Upper lobe of right lung (tissue), 1 donor: ENCODE measurements at places on chromosomes 11 and 22. TPM values are rescaled to one million over a fixed set of nuclear protein-coding genes. Genes with fewer than 3 reads are reported as not detected.

Gene LRRC32
- 111 TPM for total RNA-seq

Gene CDC42BPG
- total RNA-seq: 20.9 TPM

Gene MMP8
- total RNA-seq: not detected

Gene KDM4D
- 0.52 TPM for total RNA-seq

Gene SCGB1A1
- 5.4 TPM for total RNA-seq

Gene PTDSS2
- total RNA-seq: 31.1 TPM

GRCh38 chr11:106014035-106014434 lies 8.0 kb downstream of the MSANTD4 start:
- H3K4me1 ChIP-seq: no peaks in the 10 kb centered on the region
- H3K36me3 ChIP-seq: peaks cover 20% of the 10 kb centered on the region
- no peak for DNase-seq
- no peaks in the 10 kb centered on the region for H3K27me3 ChIP-seq
- H3K4me3 ChIP-seq: no peak overlapping the region
- no peak overlapping the region for H3K27ac ChIP-seq

DNA sequence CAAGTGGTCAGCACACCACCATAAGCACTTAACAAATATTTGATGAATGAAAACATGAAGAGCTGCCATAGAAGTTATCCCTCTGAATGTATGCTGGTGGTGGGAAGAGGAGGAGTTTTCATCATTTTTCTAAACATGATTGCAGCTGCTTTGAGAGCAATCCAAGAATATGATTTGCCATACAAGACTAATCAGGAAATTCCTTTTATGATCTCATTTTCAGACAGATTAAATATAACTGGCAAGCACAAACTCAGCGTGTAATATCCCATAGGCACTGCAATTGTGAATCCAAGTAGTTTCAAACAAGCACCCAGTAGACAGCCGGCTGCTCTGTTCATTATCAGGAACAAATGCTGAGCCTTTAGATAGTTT lies 505.7 kb upstream of the LUZP2 start:
- H3K27ac ChIP-seq: no peak overlapping the region
- no peaks in the 10 kb centered on the region for H3K36me3 ChIP-seq
- no peak overlapping the region for H3K4me3 ChIP-seq

GRCh38 chr11:75714211-75714610 lies 3.4 kb upstream of the MOGAT2 start:
- H3K4me1 ChIP-seq: no peaks in the 10 kb centered on the region
- H3K4me3 ChIP-seq: no peak overlapping the region
- no peaks in the 10 kb centered on the region for H3K36me3 ChIP-seq

DNA sequence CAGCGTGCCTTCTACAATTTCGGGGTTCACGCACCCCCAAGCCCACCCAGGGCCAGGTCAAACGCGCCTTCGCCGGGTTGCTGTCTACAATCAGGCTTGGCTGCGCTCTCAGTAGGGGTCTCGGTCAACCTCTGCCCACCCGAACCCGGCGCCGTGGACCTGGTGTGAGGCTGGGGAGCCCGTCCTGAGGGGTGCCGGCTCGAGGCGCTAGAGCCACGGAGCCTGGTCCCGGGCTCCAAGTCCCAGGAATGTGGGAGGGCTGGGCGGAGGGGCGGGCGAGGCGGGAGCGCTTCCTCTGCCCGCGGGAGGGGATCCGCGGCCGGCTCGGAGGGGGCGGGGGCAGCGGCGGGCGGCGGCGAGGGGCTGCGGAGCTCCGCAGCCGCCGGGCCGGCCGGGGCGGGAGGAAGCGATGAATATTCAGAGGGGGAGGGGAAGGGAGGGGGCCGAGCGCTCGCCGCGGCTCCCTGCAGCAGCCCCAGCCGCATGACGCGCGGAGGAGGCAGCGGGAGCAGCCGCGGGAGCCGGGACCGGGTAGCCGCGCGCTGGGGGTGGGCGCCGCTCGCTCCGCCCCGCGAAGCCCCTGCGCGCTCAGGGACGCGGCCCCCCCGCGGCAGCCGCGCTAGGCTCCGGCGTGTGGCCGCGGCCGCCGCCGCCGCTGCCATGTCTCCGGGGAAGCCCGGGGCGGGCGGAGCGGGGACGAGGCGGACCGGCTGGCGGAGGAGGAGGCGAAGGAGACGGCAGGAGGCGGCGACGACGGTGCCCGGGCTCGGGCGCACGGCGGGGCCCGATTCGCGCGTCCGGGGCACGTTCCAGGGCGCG lies at the start of gene PTPRJ:
Gene PTPRJ, plus strand, starts transcription at position 472 of the 819 bp plus-strand sequence. CDS start 354 bp downstream, outside the sequence.
- H3K4me1 ChIP-seq: peaks cover 15% of the 10 kb centered on the region
- H3K36me3 ChIP-seq: no peaks in the 10 kb centered on the region
- peak within 1 kb of the TSS; percentile 88 for H3K4me3 ChIP-seq
- peak within 1 kb of the TSS; percentile 80 for H3K27ac ChIP-seq
- H3K27me3 ChIP-seq: no peaks in the 10 kb centered on the region

DNA sequence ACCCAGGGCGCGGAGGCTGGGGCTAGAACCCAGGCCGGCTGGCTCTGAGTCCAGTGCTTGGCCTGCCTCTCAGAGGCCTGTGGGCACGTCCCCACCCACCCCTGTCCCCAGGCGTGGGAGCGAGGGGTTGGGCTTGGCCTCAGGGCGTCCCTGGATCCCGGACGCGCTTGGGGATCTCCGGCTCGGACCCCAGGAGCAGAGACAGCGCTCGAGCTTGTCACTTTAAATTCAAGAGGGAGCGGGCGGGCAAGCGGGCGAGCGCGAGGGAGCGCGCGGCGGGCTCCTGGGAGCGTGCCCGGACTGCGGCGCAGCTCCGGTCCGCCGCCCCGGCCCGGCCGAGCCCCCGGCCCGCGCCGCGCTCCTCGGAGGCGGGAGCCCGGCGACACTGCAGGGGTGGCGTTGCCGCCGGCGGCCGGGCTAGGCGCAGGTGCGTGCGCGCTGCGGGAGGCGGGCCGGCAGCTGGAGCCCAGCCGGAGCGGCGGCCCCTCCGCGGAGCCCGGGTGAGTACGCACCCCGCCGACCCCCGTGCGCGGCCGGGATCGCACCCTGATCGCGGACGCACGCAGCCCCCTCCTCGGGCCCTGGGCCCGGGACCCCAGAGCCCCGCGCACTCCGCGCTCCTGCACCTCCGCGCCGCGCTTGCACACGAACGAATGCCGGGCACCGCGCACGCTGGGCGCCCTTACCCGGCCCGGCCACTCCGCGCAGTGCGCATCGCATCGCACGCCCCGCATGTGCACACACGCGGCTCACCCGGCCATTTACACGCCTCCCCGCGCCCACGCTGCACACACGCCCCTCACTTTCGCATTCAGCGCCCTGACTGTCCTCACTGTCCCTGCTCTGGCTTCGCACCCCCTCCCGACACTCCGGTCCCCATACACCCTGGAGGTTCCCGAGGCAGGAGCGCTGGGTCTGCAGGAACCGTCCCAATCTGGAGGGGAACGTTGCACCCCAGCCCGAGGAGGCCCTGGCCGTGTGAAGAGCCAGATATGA lies at the start of gene SYT12:
Gene SYT12, plus strand, starts transcription at position 174 of the 996 bp plus-strand sequence. CDS start 7,011 bp downstream, outside the sequence.
- peaks cover 22% of the 10 kb centered on the region for H3K27me3 ChIP-seq
- peaks cover 11% of the 10 kb centered on the region for H3K4me1 ChIP-seq
- no peak within 1 kb of the TSS for H3K27ac ChIP-seq
- no peak for DNase-seq
- no peaks in the 10 kb centered on the region for H3K36me3 ChIP-seq
- peak within 1 kb of the TSS; percentile 25 for H3K4me3 ChIP-seq

DNA sequence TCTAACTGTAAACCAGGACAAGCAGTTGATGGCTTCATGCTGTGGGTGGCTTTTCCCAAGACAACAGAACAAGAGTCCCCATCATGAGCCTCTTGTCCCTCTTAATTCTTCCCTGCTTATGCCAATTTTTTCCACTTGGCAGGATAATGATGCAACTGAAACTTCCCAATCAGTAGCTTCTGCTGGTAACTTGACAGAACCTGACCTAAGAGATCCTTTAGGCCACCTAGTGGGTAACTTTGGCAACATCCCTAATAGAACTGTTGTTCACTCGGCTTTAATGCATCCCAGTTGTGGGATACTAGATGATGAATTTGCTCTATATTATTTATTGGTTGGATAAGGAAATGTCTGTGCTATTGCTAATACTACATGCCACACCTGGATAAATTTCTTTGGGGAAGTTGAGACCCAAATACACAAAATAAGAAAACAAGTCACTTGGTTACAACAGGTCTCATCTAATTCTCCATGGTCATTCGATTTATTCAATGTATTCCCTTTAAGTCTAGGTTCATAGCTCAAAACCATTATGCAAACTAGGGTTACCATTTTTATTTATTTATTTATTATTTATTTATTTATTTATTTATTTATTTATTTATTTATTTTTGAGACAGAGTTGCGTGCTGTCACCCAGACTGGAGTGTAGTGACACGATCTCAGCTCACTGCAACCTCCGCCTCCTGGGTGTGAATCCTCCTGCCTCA lies 41.4 kb upstream of the NFAM1 start:
- no peak overlapping the region for H3K27ac ChIP-seq
- no peaks in the 10 kb centered on the region for H3K4me1 ChIP-seq
- H3K4me3 ChIP-seq: no peak overlapping the region
- H3K36me3 ChIP-seq: no peaks in the 10 kb centered on the region
- no peaks in the 10 kb centered on the region for H3K27me3 ChIP-seq

DNA sequence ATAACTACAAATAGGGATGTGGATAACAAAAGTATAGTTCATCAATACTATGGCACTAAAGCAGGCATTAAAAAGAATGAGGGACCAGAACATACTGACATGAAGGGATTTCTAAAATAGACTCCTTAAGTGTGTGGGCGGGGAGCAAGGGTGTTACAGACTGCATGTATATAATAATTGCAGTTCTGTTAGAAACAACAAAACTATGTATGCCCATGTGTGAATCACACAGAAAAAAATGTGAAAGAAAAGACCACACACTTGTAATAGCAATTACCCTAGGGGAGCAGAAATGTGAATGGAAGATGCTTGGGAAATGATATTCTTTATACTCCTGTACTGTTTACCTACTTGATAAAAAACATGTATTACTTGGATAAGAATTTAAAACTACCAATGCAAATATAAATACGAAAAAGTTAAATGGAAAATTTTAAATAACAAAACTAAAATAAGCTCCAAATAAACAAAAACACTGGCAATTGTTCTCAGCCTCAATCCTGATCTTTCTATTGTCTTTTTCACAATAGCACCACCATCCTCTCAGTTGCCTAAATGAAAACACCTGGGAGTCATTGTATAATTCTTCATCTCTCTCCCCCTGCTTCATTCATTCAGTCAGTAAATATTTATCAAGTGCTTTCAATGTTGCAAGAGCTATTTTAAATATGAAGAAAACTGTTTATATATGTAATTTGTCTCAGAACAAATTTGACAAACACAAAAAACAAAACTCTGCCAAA lies 129.8 kb downstream of the FCHSD2 start:
- no peaks in the 10 kb centered on the region for H3K27me3 ChIP-seq
- no peaks in the 10 kb centered on the region for H3K36me3 ChIP-seq
- DNase-seq: no peak
- peaks cover 6% of the 10 kb centered on the region for H3K4me1 ChIP-seq
- no peak overlapping the region for H3K27ac ChIP-seq
- H3K4me3 ChIP-seq: no peak overlapping the region

DNA sequence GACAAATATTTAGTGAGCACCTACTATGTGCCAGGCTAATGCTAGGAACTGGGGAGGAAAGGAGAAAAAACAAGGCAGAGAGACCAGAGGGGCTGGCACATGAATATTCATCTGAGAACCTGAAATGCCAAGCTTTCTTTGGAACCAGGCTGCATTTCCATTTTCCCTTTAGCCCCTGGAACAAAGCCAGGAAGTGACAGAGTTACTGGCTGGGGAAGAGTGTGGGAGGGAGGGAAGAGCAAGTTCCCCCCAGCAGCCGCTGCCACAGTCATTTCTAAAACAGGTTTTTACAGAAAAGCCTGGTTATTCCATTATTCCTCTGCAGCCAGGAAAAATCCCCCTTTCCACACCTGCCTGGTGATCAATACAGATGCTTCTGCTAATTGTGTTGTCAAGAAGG lies 97.0 kb downstream of the SPON1 start:
- H3K27ac ChIP-seq: no peak overlapping the region
- no peaks in the 10 kb centered on the region for H3K36me3 ChIP-seq
- H3K27me3 ChIP-seq: no peaks in the 10 kb centered on the region
- no peak for DNase-seq
- no peak overlapping the region for H3K4me3 ChIP-seq

DNA sequence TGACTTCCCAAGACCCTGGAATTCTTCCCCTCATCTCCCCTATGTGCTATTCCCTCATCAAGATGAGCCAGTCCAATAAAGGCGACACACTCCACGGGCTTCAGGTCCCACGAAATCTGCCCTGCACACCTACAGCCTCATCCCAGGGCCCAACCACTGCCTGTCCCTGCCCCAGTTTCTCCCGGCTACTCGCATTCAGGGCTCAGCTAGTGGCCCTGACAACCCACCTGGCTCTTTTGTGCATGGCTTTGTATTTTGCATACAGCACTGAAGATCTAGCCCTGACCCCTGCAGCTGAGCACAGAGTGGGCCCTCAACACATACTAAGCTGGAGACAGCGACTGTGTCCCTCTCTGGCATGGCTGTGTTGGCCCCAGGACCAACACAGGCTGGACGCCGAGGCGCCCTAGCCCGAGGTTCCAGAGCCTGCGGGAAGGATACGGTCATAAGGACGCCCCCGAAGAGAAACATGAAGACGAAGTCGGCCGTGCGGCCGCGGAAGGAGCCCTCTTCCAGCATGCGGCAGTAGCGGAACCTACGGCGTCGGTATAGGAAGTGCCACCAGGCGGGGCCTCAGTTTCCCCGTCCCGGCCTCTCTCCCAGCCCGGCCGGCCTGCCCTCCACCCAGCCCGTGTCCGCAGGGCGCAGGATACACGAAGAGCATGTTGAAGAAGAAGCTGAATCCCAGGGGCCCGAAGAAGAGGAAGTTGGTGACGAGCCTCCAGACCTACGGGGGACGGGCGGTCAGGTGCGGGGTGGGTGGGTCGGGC lies 710 bp downstream of the DERL3 start:
- H3K36me3 ChIP-seq: peaks cover 32% of the 10 kb centered on the region
- H3K27me3 ChIP-seq: no peaks in the 10 kb centered on the region
- H3K27ac ChIP-seq: no peak overlapping the region
- peaks cover 12% of the 10 kb centered on the region for H3K4me1 ChIP-seq

- peak; percentile 91 for DNase-seq
- no peaks in the 10 kb centered on the region for H3K36me3 ChIP-seq
- peak overlapping the region; percentile 61 for H3K4me3 ChIP-seq
- H3K27ac ChIP-seq: peak overlapping the region; percentile 93
Observed at GRCh38 chr11:12377824-12378593, 638 bp downstream of the PARVA start.

DNA sequence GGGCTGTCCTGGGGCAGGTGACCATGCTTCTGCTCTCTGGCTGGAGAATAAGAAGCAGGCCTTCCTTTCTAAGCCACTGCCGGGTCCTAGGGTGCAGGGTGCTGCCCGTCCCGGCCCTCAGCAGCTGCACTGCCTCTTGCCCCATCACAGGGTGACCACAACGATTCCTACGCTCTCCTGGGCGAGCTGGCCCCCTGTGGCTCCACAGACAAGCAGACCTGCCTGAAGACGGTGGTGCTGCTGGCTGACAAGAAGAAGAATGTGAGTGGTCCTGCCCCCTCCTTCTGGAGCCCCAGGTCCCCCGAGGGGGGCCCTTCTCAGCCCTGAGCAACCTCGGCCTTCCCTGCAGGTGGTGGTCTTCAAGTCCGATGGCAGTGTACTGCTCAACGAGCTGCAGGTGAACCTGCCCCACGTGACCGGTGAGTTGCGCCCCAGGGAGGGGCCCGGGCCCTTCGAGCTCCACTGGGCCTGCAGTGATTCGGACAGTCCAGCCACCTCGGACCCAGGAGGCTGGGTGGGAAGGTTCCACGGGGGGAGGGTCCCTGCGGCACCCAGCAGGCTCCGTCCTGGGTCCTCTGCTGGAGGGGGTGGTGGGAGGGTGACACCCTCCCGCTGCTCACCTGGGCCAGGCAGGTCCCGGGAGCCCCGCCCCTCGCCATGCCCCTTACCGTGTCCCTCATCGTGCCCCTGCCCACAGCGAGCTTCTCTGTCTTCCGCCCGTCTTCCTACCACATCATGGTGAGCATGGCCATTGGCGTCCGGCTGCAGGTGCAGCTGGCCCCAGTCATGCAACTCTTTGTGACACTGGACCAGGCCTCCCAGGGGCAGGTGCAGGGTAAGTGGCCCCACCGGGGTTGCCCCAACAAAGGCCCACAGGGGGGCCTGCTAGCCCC lies 8.3 kb downstream of the MUC2 start:
- no peaks in the 10 kb centered on the region for H3K36me3 ChIP-seq
- H3K27me3 ChIP-seq: no peaks in the 10 kb centered on the region
- H3K4me3 ChIP-seq: no peak overlapping the region
